ENCODE measurements at places on chromosomes 3 and 15.

DNA sequence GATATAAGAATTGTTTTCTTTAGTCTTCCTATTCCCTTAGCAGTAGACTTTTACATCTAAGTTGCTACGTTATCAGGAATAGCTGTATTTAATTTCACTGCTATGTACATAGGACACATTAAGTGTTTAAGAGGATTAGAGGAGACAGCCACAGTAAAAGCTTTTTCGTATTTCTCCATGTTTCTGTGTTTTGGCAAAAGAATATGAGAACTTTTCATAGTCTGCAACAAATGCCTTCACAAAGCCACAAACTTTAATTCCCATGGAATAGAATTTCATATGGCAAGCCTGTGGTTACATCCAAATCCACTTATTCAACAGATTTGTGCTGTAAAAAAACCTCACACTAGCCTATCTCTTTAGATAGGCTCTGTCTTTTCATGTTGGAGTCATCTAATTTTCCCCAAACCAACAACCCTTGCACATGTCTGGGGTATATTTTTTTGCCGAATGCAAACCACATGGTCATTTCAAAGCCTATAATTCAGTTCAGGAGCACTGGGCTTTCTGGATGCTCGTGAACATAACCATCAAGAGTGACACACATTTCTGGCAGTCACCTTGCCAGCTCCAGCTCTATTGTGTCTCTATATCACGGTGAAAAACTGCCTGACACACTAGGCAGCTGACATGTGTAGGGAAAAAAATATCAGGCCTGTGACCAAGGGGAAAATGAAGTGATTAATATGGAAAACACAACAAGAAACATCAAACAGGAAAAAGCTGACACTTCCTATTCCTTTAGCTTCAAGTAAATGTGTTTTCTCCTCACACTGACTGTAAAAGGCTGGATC is 19.2 kb downstream of the PLD1 start:
- H3K4me3 ChIP-seq: no peak overlapping the region
- no peaks in the 10 kb centered on the region for H3K4me1 ChIP-seq
- H3K27me3 ChIP-seq: no peaks in the 10 kb centered on the region
- DNase-seq: no peak

DNA sequence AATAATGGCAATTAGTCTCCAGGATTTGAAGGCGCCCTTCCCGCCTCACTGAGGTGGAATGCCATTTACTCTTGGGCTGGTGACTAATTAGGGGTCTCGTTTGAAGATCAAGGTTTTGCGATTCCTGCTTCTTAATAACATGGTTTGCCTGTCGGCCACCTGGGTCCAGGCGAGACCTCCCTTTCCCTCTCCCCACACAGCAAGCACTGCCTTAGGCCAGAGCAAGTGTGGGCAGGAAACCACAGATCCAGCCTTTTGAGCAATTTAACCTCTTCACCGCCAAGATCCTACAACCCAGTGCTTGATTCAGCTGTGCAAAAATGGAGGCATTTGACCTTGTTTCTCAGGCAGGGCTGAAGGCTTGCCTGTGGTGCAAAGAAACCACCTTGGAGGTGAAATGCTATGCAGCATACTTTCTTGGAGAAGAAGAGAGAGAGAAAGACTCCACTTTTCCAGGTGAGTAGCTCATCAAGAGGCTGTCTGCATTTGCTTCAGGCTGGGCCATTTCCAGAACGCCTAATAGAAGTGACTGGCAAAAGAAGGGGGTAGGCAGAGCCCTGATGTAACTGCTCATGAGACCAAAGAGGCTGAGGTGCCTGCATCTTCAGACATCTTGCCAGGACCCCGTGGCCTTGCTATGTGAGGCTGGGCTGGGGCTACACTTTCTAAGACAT is 34.1 kb upstream of the WNT5A start:
- no peaks in the 10 kb centered on the region for H3K27me3 ChIP-seq
- no peak overlapping the region for H3K4me3 ChIP-seq
- no peaks in the 10 kb centered on the region for H3K4me1 ChIP-seq
- no peaks in the 10 kb centered on the region for H3K36me3 ChIP-seq

DNA sequence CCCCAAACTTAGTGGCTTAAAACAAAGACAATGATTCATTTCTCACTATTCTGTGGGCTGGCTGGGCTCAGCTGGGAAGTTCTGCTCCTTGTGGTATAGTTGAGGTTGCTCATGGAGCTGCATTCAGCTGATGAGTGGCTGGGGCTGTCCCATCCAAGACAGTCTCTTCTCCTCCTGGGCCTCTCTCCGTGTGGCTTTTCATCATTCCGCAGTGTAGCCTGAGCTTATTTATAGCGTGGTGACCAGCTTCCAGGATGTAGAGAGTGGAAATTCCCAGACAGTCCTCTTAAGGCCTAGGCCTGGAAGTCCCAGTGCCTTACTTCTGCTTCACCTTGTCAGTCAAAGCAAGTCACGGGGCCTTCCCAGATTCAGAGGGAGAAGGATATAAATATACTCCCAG is 136.7 kb upstream of the DAZL start:
- no peak overlapping the region for H3K27ac ChIP-seq
- H3K36me3 ChIP-seq: no peaks in the 10 kb centered on the region
- no peaks in the 10 kb centered on the region for H3K4me1 ChIP-seq
- no peak overlapping the region for H3K4me3 ChIP-seq

- no peaks in the 10 kb centered on the region for H3K4me1 ChIP-seq
- no peaks in the 10 kb centered on the region for H3K36me3 ChIP-seq
- H3K4me3 ChIP-seq: no peak overlapping the region
- H3K27me3 ChIP-seq: no peaks in the 10 kb centered on the region
- no peak for DNase-seq
Observed at GRCh38 chr3:32395496-32395895, 3.8 kb downstream of the CMTM7 start.

DNA sequence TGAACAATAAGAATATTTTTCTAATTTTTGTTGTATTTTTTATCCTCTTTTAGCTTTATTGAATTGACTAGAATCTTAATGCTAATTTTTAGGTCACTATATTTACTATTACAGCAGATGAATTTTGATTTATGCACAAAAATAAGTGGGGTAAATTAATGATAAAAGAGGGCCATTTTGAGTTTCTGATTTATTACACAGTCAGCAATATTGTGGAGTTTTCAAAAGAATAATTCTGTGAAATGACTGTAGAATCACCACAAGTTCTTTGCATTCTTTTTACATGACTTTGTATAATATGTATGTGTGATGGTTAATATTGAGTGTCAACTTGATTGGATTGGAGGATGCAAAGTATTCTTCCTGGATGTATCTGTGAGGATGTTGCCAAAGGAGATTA is 812.4 kb upstream of the DPPA4 start:
- H3K36me3 ChIP-seq: no peaks in the 10 kb centered on the region
- no peak for DNase-seq
- no peaks in the 10 kb centered on the region for H3K27me3 ChIP-seq
- H3K4me1 ChIP-seq: no peaks in the 10 kb centered on the region

GRCh38 chr3:36362216-36362615 is 18.1 kb upstream of the STAC start:
- no peak overlapping the region for H3K4me3 ChIP-seq
- no peaks in the 10 kb centered on the region for H3K36me3 ChIP-seq
- no peaks in the 10 kb centered on the region for H3K27me3 ChIP-seq
- no peak for DNase-seq
- no peak overlapping the region for H3K27ac ChIP-seq

GRCh38 chr3:119559441-119559963 is at the start of gene CD80:
Gene CD80 (minus strand): TSS chr3:119559614. CDS start chr3:119557728, 1,886 bp downstream.
- H3K4me1 ChIP-seq: no peaks in the 10 kb centered on the region
- H3K27me3 ChIP-seq: no peaks in the 10 kb centered on the region
- no peak within 1 kb of the TSS for H3K4me3 ChIP-seq
- DNase-seq: no peak
- no peak within 1 kb of the TSS for H3K27ac ChIP-seq

DNA sequence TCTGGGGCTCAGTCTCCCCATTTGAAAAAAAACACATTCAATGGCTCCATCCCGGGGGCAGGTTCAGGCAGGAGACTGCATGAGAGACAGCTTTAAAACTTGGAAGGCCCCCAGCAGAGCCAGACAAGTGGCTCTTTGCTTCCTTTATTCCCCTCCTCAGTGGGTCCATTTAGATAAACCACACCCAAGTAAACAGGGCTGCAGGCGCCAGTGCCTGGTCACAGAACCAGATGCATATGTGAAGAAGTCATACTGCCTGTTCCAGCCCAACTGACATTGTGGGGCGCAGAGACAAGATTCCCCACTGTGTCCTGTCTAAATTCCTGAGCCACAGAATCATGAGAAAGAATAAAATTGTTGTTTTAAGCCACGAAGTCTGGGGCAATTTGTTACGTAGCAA is 9.0 kb downstream of the FBN1 start:
- H3K4me1 ChIP-seq: no peaks in the 10 kb centered on the region
- DNase-seq: no peak
- H3K36me3 ChIP-seq: no peaks in the 10 kb centered on the region

DNA sequence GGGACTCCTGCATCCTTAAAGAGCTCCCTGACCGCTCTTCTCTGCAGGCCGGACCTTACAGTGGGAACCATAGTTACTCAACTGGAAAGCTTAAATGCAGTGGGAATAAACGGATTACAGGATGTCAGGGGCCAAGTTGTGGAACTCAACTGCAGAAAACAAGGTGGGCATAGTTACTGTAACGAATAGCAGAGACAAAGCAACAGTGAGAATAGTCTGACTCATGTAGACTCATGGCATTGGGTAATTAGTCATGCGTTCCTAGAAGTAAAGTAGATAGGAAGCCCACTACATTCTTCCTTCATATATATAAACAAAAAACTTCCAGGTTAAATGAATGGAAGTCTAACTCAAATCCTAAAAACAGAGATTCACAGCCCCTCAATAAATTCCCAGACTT is 95.5 kb upstream of the CHRNA7 start:
- H3K4me3 ChIP-seq: no peak overlapping the region
- H3K27ac ChIP-seq: no peak overlapping the region
- H3K36me3 ChIP-seq: no peaks in the 10 kb centered on the region
- H3K27me3 ChIP-seq: no peaks in the 10 kb centered on the region

DNA sequence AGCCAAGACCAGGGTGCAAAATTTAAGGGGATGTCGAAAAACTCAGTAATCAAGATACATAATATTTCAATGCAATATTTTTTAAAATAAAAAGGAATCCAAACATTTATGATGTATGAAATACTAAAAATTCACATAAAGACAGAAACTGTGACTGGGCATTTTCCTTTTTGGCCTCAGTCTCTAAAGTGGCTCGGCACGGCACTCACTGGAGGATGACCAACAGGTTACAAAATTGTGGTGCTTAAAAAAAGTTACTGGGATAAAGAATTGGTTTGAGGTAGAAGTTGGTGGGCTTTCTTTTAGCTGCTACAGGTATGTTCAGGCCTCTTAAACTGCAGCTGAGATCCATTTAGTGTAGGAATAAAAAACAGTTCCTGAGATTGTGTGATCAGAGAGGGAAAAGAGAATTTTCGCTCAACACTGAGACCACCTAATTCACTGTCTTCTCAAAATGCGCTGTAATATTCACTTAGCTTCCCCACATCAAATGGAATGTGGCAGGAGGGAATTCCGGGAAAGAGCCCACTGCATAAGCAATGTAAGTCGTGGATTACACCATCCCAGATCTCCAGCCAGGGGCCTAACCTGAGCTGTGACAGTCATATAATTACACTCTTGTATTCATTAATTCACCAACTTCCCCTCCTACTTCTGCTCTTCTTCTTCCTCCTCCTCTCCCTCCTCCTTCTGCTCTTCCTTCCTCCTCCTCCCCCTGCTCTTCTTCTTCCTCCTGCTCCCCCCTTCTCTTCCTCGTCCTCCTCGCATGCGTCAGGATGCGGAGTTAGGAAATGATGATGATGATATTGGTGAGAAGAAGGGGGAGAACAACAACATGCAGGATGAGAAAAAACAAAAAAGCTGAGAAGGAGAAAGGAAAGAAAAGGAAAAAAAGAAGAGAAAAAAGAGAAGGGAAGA is 45.9 kb downstream of the HES1 start:
- H3K4me3 ChIP-seq: no peak overlapping the region
- no peak for DNase-seq
- no peak overlapping the region for H3K27ac ChIP-seq
- no peaks in the 10 kb centered on the region for H3K36me3 ChIP-seq
- H3K4me1 ChIP-seq: no peaks in the 10 kb centered on the region

DNA sequence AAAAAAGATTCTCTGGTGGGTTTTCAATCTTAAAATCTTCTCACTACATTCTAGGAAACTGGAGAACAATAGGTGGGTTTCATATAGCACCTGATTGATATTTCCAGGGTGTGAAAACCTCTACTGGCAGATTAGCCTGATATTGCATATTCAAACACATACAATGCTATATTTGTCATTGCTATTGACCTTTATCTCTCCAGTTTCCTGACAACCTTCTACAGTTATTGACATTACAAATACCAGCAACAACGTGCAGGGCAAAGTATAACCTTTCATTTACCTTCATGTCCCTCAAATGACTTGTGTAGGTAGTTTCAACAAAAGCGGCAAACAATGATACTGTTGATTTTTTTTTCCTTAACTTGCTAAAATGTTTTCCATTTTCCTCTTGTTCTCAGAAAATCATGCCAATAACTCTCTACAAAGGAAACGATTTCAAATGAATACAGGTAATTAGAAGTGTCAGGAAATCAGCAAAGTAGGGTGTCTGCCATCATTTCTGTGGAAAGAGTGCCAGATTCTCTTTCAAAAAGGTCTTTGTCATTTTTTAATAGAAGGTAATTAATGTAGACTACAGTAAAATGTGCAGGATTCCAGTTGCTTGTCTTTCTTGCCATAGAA is 72.6 kb upstream of the CDIN1 start:
- no peak overlapping the region for H3K4me3 ChIP-seq
- no peaks in the 10 kb centered on the region for H3K27me3 ChIP-seq
- DNase-seq: no peak
- no peaks in the 10 kb centered on the region for H3K36me3 ChIP-seq

DNA sequence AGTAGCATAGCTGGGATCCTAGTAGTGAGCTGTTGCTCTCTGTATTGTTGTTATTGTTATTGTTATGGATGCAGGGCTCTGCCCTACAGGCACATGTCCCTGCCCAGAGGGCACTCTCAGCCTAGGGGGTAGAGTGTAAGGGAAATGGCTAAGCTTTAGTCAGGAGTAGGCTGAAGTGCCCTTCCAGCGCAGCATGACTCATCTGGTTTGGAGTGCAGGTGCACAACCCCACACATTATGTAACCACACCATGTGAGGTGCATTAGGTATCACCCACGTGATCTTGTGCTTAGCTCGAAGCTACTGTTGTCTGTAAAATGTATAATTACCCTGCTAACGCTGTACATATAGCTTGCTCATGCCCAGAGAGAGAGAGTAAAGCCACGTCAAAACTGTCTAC is 48.3 kb upstream of the TIPARP start:
- no peak for DNase-seq
- no peaks in the 10 kb centered on the region for H3K27me3 ChIP-seq
- H3K4me1 ChIP-seq: no peaks in the 10 kb centered on the region
- H3K4me3 ChIP-seq: no peak overlapping the region
- no peaks in the 10 kb centered on the region for H3K36me3 ChIP-seq

DNA sequence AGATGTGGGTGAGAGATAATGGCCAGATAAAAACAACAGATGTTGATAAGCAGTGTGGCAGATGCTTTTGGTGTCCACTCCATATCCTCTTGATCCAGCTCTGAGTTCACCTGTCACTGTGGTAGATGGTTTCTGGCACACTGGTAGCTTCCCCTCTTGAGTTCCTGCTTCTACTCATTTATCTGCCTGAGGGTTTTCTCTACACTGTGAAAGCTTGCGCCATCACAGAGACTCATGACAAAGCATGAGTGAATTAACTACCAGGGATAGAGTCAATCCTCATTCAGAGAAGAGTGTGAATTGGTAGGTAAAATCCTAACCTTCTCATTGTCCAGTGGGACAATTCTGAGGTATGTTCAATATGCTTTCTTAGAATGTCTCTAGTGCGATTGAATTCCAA is 50.0 kb upstream of the ARHGEF26 start:
- no peak overlapping the region for H3K4me3 ChIP-seq
- no peak for DNase-seq
- H3K27ac ChIP-seq: no peak overlapping the region
- no peaks in the 10 kb centered on the region for H3K4me1 ChIP-seq
- no peaks in the 10 kb centered on the region for H3K36me3 ChIP-seq
- H3K27me3 ChIP-seq: no peaks in the 10 kb centered on the region
